Activated gamma-delta T cell treated with anti-CD3 and anti-CD28 coated beads, Interleukin-2, amount 50 U/mL, for 16 hours (primary cell): ENCODE measurements at places on chromosomes 12 and 14.

- no peak for DNase-seq
Observed at GRCh38 chr12:29891792-29892191, 108.0 kb upstream of the TMTC1 start.

DNA sequence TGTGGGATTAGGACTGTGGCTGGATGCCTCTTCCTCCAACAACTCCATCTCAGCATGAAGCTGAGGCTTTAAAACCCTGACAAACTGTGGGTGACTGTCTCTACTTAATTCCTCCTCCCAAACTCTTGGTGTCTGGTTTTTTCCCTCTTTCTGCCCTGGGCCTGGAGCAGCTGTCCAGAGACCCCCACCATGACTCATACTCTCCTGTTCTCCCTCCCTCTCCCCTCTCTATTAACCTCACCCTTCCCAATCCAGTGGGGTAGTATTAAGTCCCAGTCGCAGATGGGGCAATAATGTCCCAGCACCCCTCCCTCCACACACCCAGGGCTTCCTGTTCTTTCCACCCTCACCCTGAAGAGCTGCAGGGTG lies 2.0 kb upstream of the DNAJC14 start:
- no peak for DNase-seq

- no peak for DNase-seq
Observed at GRCh38 chr12:109389146-109389545, 41.4 kb downstream of the MYO1H start.

DNA sequence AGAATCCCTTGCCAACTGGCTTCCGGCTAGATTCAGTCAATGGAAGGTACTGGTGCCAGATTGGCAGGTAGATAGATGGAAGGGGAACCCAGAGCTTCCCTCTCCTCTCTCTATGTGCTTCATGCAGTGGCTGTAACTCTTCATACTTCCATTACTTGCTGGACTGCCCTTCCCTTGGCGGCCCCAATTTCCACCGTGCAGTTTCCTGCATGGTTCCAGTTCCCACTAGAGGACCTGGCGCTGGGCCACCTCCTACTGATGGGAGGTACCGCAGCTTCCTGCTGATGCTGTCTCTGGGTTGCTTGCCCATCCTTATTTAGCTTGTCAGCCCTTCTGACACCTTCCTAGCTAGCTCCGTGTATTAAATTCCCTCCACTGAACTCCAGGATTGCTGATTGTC lies 226.4 kb downstream of the ANO2 start:
- no peak for DNase-seq

- DNase-seq: no peak
Observed at GRCh38 chr14:67987606-67988005, 168.0 kb downstream of the RAD51B start.
